ENCODE measurements at places on chromosomes 2 and 18.

- no peak for DNase-seq
Measured at GRCh38 chr2:119207447-119207846, 16.2 kb upstream of the STEAP3 start.

- DNase-seq, result no peak
Measured at GRCh38 chr2:62501794-62502500, 4.0 kb downstream of the TMEM17 start.

- DNase-seq, result no peak
Measured at GRCh38 chr2:25371253-25372241, 29.8 kb upstream of the DNMT3A start.

DNA sequence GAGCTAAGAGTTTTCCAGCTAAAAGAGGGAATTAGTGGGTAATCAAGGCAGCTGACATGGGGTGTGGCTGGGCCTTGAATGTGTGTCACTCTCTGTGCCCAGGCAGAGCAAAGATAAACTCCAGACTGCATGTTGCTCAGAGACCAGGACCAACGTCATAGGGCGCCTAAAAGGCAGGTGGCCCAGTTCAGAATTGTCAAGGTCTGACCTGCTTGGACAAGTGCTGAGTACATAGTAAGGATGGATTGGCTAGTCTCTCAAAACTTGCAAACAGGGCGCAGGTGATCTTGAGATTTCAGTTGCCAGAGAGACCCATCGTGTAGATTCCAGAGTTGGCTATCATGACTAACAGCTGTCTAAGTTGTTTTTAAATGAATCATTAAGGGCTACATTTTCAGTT, 19.0 kb downstream of the CLUL1 start:
- no peak for DNase-seq

DNA sequence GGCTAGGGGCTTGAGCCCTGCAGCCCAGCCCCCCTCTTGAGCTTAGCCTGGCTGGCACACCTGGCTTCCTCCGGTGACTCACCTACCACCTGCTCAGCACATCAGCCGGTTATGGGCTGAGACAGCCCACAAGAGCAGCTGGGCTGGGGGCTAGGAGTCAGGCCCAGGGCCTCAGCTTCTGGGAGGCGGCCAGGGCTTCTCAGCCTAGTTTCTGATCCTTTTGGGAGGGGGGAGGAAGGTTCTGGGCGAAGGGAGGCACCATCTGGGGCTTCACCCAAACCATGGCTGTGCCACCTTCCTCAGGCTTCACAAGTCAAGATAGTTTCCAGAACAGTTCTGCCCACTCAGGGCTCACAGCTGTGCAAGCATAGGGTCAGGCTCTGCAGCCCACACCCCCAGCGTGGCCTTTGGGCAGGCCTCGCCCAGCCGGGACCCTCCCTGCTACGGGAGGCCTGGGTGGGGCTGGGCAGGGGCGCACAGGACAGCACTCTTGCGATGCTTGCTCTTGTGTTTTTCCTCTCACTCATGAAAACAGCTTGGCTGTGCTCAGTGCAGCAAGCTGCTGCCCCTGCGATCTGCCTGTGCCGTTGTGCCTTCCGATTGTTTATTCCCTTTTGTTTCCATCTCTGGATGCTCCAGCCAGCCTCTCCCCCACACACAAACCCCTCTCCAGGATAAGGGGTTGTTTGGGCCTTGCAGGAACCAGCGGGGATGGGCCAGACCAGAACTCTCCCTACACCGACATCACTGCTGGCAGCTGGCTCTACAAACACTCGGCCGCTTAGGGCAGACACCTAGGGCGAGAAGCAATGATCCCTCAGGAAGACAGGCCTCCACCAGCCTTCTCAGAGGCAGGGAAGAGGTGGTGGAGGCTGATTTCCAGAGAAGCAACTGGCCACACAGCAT, 26.1 kb upstream of the SEMA4C start:
- no peak for DNase-seq

- DNase-seq, result no peak
Measured at GRCh38 chr2:180872255-180872654, 108.2 kb upstream of the UBE2E3 start.

DNA sequence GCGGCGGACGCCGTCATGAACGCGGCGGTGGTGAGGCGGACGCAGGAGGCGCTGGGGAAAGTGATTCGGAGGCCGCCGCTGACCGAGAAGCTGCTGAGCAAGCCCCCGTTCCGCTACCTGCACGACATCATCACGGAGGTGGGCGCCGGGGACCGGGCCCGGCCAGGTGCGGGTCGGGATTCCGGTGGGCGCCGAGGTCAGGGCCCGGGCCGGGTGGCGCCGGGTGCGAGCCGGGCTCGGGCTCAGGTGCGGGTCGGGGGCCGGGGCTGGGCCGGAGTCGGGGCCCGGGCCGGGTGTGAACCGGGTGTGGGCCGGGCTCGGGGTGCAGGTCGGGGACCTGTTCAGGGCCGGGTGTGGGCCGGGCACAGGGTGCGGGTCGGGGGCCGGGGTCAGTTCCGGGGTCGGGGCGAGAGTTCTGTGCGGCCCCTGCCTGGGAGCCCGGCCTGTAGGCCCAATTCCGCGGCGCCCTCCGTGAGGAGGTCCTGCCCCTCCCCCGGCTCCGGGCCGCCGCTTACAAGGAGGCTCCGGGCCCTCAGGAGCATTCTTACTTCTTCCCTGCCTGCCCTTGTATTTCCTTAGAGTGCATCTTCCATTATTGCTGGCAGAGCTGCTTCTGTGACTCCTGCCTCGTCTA, 447 bp downstream of the TRAF3IP1 start:
- DNase-seq, result no peak

DNA sequence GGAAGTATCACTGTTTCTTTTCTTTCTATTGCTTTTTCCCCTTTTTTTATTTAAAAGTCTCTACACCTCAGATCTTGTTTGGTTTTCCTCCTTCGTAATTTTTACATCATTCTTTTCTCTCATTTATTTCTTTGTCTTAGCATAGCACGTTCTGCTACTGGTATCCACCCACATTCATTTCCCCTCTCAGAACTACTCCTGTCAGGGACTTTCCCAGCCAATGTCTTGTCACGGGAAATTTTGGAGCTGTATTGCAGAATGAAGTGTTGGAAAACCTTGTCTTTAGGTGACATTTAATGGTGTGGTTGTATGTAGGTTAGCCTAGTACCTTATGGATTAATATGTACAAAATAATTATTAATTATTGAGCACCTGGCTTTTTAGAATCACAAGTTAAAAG, 34.0 kb downstream of the TTLL4 start:
- DNase-seq, result no peak

- peak; percentile 56 for DNase-seq
Measured at GRCh38 chr2:100077456-100077855, 64.9 kb downstream of the AFF3 start.

GRCh38 chr2:124316881-124317605, 292.0 kb downstream of the CNTNAP5 start:
- no peak for DNase-seq

DNA sequence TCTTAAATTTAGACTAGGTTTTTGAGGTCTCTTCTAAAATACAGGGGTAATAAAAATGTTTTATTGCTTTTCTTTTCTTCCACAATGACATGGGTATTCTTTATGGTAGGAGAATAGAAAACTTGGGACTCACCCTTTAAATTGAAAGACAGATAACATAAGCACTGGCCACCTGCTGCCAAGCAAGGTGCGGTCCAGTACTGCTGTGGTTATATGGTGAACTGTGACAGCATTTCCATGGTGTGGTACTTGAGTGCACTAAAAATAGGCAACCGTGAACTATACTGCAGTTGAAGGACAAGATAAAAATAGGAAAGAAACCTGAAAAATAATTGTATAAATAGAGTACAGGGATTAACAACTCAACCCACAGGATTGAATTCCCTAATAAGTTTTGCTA, 54.4 kb upstream of the GRB14 start:
- no peak for DNase-seq

GRCh38 chr2:10584242-10584753, 105.5 kb downstream of the NOL10 start:
- no peak for DNase-seq

- DNase-seq, result no peak
Measured at GRCh38 chr2:235768606-235769005, 274.8 kb downstream of the AGAP1 start.

GRCh38 chr2:19051203-19051831, 307.1 kb downstream of the OSR1 start:
- DNase-seq, result no peak

GRCh38 chr2:194102546-194102945, 1554.5 kb upstream of the SLC39A10 start:
- DNase-seq, result peak; percentile 2

DNA sequence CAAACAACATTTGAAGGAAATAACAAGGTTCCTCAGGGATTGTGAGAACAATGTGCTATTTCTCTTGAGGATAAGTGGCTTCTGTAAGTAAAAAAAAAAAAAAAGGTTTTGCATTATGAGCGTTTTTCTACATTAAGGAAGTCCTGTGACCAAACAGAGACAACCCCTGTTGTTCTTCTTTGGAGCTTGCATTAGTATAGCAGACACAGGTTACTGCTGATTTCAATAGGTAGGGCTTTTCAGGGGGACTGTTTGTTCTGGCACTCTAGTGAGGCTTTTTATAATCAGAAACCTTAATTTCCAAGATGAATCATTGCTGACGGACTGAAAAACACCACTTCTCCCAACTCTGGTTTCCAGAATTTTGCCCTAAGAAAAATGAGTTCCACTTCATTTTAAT, 8.2 kb downstream of the DPP10 start:
- DNase-seq, result no peak

DNA sequence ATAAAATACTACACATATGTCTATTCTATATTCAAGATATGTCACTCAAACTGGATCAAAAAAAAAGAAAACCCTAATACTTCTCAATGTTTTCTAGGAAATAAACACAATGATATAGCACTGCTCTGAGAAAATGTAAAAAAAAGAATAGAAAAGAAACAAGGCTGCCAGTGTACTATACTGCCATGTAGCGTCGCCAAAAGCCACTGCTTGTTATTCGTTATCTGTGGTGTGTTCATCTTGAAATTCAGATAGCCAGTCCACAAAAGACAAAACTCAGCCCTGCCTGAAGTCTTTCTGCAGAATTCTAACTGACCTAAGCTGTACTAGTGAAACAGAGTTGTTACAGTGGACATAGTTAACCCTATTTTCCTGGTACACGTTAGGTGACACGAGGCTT, 12.2 kb upstream of the YPEL5 start:
- no peak for DNase-seq

GRCh38 chr2:196168181-196168580, 3.2 kb downstream of the STK17B start:
- DNase-seq, result no peak

DNA sequence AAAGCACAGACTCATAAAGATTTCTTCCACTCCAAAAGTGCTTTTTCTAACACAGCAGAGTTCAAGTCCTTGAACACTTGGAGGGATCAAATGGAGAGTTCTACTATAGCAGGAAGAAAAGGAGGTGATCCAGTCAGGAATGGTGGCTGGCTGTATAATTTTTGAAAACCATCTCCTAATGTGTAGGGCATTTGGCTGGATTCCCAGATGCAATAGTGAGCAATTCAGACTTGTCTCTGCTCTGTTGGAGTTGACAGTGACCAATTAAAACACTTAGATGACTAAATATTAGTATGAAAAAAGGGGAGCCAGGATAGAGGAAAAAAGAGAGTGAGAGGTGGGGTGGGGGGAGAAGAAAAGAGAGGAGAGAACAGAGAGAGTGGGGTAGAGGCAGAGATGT, 5.3 kb upstream of the G6PC2 start:
- no peak for DNase-seq

GRCh38 chr2:168889635-168890005, 610 bp downstream of the SPC25 start:
- DNase-seq, result no peak

Data from MV-4-11 (cell line).